NCI-H524 treated with DMSO at 0.1 percent for 48 hours (cell line): ENCODE measurements at places on chromosomes 2 and 18.

- DNase-seq: no peak
Measured at GRCh38 chr2:180359522-180360282, 352.6 kb upstream of the CWC22 start.

DNA sequence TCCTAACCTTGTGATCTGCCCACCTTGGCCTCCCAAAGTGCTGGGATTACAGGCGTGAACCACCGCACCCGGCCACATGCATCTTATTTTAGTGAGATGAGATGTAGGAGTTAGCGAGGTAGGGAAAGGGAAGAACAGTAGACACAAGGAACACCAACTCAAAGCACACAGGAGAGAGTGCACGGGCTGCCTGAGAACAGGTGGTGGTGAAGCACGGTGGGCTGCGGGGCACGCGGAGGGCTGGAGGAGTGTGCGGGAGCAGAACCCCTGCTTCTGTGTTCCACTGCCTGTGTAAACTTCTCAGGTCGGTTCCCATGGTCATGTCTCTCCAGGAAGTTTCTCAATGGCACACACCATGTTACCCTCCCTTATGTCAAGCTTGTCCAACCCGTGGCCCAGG lies 38.7 kb downstream of the PROC start:
- no peak for DNase-seq

- no peak for DNase-seq
Measured at GRCh38 chr2:43399098-43399497, 172.7 kb upstream of the ZFP36L2 start.

DNA sequence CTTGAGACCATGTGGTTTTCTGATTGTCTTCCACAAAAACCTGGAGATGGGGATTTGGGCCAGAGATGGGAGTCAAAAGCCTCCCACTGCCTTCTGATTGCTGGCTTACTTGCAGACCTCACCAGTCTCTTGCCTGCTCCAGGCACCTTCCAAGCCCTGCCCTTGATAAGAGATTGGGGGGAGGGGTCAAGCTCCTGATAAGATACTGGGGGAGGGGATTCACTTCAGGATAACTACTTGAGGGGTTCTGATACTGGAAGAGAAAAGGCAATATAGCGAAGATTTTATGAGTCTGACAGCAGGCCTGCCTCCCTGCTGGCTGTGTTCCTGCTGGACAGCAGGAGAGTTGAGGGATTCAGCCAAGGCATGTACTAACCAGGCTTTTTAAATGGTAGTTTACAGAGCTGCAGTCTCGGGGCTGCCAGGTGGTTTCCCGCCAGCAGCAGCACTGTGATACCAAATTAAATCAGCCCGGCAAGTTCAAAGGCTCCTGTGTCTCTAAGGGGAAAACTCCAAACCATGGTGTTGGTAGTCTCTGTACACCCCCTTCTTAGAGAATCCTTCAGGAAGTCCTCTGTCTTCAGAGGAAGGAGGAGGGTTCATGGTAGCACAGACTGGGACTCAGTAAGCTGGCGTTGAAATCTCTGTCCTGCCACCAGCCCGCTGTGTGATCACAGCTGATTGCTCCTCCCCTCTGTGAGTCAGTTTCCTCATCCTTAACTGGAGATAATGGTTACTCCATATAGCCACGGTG lies 58.3 kb downstream of the FBXO36 start:
- no peak for DNase-seq

- DNase-seq: no peak
Measured at GRCh38 chr18:13202571-13202970, 16.0 kb upstream of the LDLRAD4 start.

GRCh38 chr18:54023471-54023870 lies 201.0 kb downstream of the MBD2 start:
- DNase-seq: no peak
